Chondrocyte (in vitro differentiated cells): ENCODE measurements at places on chromosomes 3 and 15. TPM values are rescaled to one million over a fixed set of nuclear protein-coding genes. Genes with fewer than 3 reads are reported as not detected.

The SYNPR gene
- not detected in 3 replicates for total RNA-seq

The SAMMSON gene
- 0.39 TPM in 1 of 3 replicates, not detected in the others for total RNA-seq

The MKRN3 gene
- not detected in 3 replicates for total RNA-seq

The LYZL4 gene
- not detected in 3 replicates for total RNA-seq

The RHOV gene
- total RNA-seq, result 0.12 to 0.31 TPM in 2 of 3 replicates, not detected in the other

The GXYLT2 gene
- total RNA-seq, result 93.0 to 140 TPM (median 99.3 TPM) in 3 replicates

The APBA2 gene
- total RNA-seq, result 26.4 to 30.4 TPM (median 28.7 TPM) in 3 replicates

The BSN gene
- total RNA-seq, result 0.77 to 0.82 TPM (median 0.77 TPM) in 3 replicates

The AEN gene
- 28.6 to 30.4 TPM (median 30.2 TPM) in 3 replicates for total RNA-seq

The CHRM5 gene
- not detected in 3 replicates for total RNA-seq

The ZBTB20 gene
- 12.2 to 24.5 TPM (median 15.5 TPM) in 3 replicates for total RNA-seq

The PCYT1A gene
- 74.4 to 84.1 TPM (median 75.7 TPM) in 3 replicates for total RNA-seq

The WDR93 gene
- total RNA-seq, result not detected in 3 replicates

The CHSY1 gene
- 41.2 to 60.9 TPM (median 58.5 TPM) in 3 replicates for total RNA-seq

The GOLGA8G gene
- total RNA-seq, result not detected in 3 replicates

The SQOR gene
- total RNA-seq, result 8.9 to 10.9 TPM (median 10.5 TPM) in 3 replicates

The ALG1L2 gene
- total RNA-seq, result 0.82 to 1.3 TPM in 2 of 3 replicates, not detected in the other

The ZCWPW2 gene
- total RNA-seq, result 1.1 to 2.1 TPM (median 1.8 TPM) in 3 replicates

The ARHGAP11A gene
- 14.5 to 16.3 TPM (median 14.7 TPM) in 3 replicates for total RNA-seq

The TIGIT gene
- not detected in 3 replicates for total RNA-seq

The FAM107A gene
- total RNA-seq, result not detected in 3 replicates

The CCR8 gene
- total RNA-seq, result not detected in 3 replicates
